AG08395 (cell line): ENCODE measurements at places on chromosomes 5 and 9.

DNA sequence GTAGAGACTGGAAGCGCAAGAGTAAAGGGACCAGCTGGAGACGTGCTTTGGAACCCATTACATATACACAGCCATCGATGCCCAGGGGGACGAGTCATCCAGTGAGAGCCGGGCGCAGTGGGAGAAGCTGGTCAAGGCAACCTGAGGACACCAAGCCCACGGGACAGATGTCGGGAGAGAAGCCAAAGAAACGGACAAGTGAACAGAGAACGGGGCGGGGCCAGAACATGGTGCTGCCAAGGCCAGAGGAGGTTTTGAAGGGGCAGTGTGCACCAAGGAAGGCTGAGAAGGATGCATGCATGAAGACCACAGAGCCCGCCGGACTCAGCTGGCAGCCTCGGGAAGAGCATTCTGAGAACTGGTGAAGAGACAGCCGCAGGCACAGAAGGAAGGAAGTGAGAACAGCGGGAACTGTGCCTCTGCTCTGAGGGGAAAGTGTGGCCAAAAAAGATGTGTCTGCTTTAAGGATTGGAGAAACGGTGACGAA, 20.3 kb downstream of the CAMSAP1 start:
- peak; percentile 26 for DNase-seq

GRCh38 chr5:74054139-74054538, 428.1 kb downstream of the ARHGEF28 start:
- no peak for DNase-seq

GRCh38 chr9:86971742-86972141, 24.4 kb upstream of the GAS1 start:
- DNase-seq: no peak

DNA sequence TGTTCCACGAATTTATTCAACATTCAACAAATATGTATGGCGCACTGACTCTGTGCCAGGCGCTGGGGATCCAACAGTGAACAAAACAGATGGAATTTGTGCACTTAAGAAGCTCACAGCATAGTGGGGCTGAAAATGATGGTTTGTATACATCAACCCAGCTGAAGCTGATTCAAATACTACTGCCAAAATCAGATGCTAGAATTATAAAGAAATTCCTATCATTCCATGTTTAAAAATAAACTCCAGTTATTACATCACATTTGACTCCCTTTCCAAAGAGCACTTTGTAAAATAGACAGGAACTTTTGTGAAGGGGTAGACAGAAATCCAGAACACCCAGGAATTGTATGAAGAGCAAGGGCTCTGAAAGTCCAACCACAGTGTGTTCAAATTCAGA, 54.1 kb downstream of the ZNF608 start:
- DNase-seq: peak; percentile 54

- no peak for DNase-seq
Measured at GRCh38 chr9:95009459-95009858, 283.0 kb downstream of the AOPEP start.

- DNase-seq: no peak
Measured at GRCh38 chr9:26639761-26640160, 252.8 kb downstream of the CAAP1 start.

DNA sequence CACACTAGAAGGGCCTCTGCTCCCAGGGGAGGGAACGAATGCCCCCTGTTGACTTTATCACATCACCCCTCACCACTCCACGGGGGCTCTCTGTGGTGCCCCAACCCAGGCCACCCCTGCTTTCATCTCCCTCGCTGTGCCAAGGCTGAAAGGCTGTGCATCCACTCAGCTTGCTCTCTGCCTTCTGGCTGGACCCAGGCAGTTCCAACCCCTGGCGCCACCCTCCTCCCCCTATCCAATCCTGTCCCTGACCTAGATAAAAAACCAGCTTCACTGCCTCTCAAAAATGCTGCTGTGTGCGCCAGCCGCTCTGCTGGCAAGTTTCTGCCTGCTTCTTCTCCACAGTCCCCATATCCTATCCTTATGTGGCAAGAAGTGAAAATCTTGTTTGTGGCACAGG, 22.4 kb upstream of the CORO2A start:
- DNase-seq: no peak

- no peak for DNase-seq
Measured at GRCh38 chr5:151251621-151252020, 1.4 kb upstream of the GM2A start.

DNA sequence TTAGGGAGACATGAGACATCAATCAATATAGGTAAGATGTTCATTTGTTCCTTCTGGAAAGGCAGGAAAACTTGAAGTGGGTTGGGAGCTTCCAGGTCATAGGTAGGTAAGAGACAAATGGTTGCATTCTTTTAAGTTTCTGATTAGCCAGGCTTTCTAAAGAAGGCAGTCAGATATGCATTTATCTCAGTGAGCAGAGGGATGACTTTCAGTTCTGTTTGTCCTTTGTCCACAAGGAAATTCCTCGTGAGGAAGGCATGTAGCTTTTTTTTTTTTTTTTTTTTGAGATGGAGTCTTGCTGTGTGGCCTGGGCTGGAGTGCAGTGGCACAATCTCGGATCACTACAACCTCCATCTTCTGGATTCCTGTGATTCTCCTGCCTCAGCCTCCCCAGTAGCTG, 155.3 kb upstream of the ABCA1 start:
- no peak for DNase-seq

DNA sequence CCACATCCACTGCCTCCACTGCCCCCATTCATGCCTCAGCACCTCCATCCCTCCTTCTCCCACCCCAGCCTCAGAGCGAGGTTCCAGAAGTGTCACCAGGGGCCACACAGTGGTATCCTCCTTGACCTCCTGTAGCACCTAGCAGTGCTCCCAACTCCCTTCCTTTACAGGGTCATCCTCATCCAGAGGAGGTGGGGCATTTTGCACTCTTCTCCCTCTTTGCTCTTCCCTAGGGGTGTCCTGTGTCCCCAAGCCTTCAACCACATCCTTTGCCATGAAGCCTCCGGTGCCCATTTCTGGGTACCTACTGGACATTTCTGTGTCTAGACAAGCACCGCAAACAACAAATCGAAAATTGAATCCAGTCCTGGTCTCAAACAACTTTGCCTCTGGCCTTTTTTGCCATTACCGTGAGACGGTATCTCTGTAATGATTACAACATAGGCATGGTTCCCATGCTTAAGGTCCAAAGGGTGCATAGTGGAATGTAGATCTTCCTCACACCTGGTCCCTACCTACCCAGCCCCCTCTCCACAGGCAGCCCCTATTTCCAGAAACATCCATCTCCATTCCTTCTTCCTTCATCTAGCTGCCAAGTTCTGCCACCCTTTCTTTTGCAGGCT, 17.6 kb downstream of the WWC1 start:
- no peak for DNase-seq

DNA sequence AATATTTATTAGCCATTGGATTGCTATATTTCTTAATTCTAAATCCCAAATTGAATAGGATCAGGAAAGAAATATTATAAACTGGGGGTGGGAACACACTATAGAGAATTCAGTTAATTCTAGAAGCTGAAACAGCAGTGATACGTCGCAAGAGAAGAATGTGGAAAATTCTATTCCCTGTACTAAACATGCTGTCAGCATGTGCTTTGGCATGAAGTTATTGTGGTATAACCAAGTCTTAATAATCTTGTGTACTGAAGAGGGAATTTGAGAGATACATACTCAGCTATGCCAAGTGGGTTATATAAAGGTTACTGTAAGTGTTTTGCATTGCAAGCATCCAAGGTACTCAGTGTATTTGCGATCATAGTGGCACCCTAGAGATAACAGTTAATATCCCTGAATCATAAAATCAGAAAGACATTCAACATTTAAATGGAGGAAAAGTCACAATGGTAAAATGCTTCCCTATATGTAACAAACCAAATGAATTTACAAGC, 1492.9 kb upstream of the C9orf72 start:
- no peak for DNase-seq
